ENCODE measurements at places on chromosomes 16 and 17.

DNA sequence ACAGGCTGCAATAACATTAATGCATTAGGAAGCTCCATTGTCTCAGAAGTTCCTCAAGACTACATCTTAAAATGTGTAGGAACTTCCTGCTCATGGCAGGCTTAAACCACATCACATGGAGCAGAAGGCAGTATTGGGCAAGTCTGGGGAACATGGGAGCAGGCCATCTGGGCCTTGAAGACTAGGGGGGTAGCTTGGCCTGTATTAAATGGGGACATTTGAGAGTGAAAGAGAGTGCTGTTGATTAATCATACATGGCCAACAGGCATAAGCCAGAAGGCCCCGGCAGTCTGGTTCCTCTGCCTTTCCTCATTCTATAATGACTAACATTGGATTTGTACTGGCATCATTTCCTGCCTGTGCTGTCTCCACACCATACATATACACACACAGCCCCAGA is 25.2 kb upstream of the SLC5A11 start:
- no peak for DNase-seq
- H3K27ac ChIP-seq: no peak overlapping the region
- H3K36me3 ChIP-seq: peaks cover 99% of the 10 kb centered on the region
- no peak overlapping the region for H3K4me3 ChIP-seq
- no peaks in the 10 kb centered on the region for H3K4me1 ChIP-seq
- H3K27me3 ChIP-seq: no peaks in the 10 kb centered on the region

GRCh38 chr17:73096866-73097265 is 4.4 kb upstream of the SLC39A11 start:
- no peak overlapping the region for H3K4me3 ChIP-seq
- no peaks in the 10 kb centered on the region for H3K27me3 ChIP-seq
- H3K4me1 ChIP-seq: peaks cover 53% of the 10 kb centered on the region
- no peak for DNase-seq
- no peak overlapping the region for H3K27ac ChIP-seq
- H3K36me3 ChIP-seq: no peaks in the 10 kb centered on the region

DNA sequence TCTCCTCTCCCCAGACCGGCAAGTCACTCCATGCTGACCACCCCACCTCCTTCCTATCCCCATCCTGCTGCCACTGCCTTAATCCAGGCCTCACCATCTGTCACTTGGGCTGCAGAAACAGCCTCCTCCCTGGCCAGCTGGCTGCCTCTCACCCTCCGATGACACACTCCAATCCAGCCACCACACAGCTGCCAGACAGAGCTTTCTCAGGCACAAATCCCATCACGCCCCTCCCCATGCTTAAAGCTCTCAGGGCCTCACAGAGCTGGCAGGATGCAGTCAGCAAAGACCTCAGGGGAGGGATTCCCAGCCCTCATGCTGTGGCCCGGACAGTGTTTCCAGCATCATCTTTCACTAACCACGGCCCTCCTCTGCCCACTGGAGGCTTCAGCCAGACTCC is 13.7 kb downstream of the CAMKK1 start:
- H3K27me3 ChIP-seq: no peaks in the 10 kb centered on the region
- H3K27ac ChIP-seq: no peak overlapping the region
- no peaks in the 10 kb centered on the region for H3K4me1 ChIP-seq
- no peak for DNase-seq
- H3K4me3 ChIP-seq: no peak overlapping the region

DNA sequence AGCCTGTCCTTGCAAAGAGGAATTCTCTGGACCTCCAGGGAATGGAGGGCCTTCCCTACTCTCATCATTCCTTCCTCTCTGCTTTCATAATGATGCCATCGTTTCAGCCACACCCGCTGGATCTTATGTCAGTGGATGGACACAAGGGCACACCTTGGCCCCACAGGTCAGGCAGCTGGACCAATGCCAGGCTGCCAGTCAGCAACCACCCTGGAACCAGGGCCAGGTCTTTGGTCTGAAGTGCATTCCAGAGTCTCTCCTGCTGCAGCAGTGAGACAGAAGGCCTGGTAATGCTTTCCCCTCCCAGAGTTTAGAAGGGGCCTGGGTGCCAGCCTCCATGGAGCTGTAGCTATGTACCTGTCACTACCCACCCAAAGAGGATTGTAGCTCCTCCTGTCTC is 7.4 kb downstream of the C1QL1 start:
- H3K36me3 ChIP-seq: no peaks in the 10 kb centered on the region
- H3K4me1 ChIP-seq: peaks cover 8% of the 10 kb centered on the region
- no peak for DNase-seq
- H3K27me3 ChIP-seq: peaks cover 96% of the 10 kb centered on the region
- H3K4me3 ChIP-seq: no peak overlapping the region

DNA sequence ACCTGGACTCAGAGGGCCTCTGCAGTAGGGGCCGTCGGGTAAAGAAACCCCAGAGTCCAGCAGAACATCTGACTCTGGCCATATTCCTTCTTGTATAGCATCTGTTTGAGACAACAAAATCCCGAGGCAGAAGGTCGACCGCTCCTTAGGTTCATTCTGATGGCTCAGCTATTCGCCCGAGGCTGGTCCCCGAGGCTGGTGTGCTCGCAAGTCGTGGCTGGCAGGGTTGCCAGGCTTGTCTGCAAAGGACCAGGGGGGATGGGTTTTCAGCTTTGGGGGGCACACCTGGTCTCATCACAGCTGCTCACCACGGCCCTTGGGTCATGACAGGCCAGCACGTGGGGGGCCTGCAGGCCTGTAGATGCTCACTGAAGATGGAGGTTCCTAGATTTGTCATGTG is 119.1 kb downstream of the BANP start:
- H3K27me3 ChIP-seq: no peaks in the 10 kb centered on the region
- H3K4me3 ChIP-seq: no peak overlapping the region
- peaks cover 95% of the 10 kb centered on the region for H3K36me3 ChIP-seq
- H3K4me1 ChIP-seq: peaks cover 36% of the 10 kb centered on the region
- no peak overlapping the region for H3K27ac ChIP-seq
